ENCODE measurements at places on chromosomes 12 and 14.
A peak's percentile ranks its signal among the peaks of the same experiment; 100 is the strongest.

DNA sequence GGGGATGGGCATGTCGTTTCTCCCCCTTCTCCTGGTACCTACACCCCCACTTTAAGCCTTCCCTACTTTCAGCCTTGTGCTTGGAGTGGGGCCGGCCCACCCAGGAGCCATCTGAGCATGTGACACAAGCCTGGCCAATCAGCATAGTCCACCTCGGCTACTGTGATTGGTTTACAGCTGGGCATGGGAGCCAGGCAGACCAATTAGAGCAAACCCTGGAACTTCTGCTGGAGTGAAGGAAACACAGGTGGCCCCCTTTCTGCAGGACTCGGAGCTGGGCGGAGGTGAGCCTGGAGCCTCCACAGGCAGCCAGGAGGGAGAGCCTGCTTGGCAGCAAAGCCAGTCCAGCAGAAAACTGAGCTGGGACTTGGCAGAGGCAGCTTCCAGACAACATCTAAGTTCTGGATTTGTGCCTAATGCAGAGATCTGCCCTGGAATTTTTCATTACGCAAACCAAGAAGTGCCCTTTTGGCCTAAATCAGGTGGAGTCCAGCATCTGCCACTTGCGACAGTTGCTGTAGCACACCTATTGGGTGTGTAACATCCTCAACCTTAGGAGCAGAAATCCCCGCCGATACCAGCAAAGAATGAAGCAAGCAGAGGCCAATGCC is 59.5 kb downstream of the SCARB1 start:
- ATAC-seq = peak; percentile 80

DNA sequence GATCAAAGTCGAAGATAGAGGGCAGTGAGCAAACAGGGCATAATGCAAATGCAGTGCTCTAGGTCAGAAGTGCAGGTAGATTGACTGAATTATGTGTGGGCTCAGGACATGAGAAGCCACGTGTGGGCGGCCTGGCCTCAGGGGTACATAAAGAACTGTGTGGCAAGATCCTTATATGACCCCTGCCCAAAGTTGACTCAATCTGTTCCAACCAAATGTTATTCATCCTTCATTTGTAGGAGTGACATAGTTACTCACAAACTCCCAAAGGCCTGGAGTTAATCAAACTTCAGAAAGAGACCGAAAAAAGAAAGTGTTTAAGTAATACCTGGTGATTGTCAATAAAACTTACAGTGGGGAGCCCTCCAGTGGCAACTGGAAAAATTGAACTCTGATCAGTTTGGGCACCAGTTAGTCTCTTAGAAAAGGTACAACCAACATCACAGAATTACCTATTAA is 150.4 kb upstream of the FAR2 start:
- ATAC-seq = peak; percentile 85

- ATAC-seq = no peak
Observed at GRCh38 chr12:3593906-3594483, 103.0 kb downstream of the PRMT8 start.

- ATAC-seq = no peak
Observed at GRCh38 chr14:76430017-76430416, 54.1 kb downstream of the ESRRB start.

DNA sequence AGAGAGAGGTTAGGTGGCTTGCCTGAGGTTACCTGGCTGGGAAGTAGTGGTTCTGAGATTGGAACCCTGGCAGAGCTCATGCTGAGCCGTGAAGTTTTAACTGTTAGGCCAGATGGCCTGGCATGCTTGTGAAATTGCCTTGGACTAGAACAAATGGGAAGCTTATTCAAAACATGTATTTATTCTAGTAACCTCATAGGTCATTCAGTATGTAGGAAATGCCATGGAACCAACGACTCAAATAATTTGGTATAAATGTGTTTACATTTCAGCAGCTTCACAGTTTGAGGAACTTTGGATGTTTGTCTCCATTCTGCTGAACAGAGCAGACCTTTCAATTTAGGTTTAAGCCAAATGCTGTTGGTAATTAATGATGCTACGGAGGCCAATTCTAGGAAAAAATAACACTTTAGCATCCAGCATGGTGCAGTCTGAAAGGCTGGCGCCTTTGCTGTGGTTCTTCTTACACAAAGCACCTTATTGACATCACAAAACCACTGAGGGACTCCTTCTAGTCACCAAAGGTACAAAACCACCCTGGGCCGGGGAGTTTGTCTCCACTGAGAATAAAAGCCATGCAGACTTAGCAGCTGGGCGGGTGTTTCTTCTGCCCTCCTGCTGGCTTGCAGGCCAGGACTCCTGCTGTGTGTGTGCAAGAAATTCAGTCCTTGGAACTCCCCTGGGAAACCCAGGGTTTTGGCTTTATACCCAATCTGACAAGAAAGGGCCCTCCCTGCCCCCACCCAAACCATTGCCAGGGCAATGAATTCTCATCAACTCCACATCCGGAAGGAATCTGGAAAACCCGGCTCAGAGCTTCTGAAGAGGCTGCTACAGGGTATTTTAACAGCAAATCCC is 64.2 kb downstream of the ELK3 start:
- no peak for ATAC-seq

GRCh38 chr14:72314808-72315435 is 382.7 kb downstream of the RGS6 start:
- no peak for ATAC-seq

DNA sequence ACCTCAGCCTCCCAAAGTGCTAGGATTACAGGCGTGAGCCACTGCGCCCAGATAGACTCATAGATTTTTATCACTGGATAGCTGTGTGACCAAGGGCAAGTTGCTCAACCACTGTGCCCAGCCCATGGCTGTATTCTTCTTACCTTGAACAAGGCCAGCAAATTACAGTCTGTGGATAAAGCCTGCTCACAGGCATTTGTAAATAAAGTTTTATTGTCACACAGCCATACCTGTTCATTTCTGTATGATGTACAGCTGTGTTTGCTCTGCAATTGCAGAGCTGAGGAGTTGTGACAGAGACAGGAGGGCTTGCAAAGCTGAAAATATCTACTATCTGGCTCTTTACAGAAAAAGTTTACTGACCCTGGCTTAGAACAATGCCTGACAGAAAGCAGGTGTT is 35.2 kb upstream of the LHX5 start:
- ATAC-seq = no peak

DNA sequence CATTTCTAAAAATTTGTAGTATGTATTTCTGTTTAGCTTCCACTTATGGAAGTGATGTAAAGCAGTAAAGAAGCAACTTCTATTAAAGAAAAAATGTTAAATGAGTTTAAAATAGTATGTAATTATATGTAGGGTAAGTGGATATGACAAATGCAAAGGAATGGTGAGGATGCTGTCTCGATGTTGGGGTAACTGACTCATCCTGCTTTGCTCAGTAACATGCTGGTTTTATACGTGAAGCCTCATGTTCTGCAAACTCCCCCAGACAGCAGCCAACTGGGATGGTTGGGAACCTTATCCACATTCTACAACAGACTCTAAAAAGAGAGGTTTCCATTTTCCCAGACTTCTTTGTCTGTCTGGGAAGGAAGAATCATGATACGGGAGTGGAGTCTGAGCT is 1006.4 kb upstream of the TMEM132C start:
- ATAC-seq = no peak

Data from SK-N-SH treated with all-trans-retinoic acid at 6 μM for 48 hours (cell line).